ENCODE measurements at places on chromosomes 2 and 18.

- no peak for DNase-seq
Observed at GRCh38 chr18:33934258-33934657, 290.5 kb downstream of the NOL4 start.

GRCh38 chr18:78641689-78642231, 337.9 kb upstream of the SALL3 start:
- no peak for DNase-seq

GRCh38 chr18:70494524-70494923, 205.7 kb downstream of the SOCS6 start:
- no peak for DNase-seq

DNA sequence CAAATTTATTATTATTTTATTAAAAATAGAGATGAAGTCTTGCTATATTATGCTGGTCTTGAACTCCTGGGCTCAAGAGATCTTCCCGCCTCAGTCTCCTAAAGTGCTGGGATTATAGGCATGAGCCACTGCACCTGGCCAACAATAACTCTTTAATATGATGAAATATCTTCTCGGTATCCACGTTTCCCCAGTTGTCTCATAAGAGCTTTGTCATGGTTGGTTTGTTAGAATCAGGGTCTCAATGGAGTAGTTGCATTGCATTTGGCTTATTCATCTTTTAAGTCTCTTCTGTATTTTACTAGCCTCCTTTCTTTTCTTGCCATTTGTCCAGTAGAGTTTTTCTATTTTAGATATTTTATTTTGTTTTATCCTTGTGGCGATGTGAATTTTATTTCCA, 32.7 kb upstream of the DLX2 start:
- DNase-seq = no peak

GRCh38 chr2:144217853-144218633, 301.9 kb downstream of the ZEB2 start:
- no peak for DNase-seq

DNA sequence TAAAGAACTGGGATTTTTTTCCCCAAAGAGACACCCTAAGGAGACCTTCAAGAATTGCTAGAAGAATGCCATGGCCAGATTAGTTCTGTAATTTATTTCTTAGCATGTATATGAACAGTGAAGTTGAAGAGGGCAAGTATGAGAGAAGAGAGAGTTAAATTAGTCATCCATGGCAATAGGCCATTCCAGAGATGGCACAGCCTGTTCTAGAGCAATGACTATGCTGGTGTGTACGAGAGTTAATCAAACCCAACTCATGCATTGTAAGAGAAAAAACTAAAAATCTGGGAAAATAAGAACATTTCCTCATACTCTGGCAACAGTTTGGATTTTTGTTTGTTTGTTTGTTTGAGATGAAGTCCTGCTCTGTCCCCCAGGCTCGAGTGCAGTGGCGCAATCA, 112.1 kb upstream of the PIK3C3 start:
- DNase-seq = no peak

DNA sequence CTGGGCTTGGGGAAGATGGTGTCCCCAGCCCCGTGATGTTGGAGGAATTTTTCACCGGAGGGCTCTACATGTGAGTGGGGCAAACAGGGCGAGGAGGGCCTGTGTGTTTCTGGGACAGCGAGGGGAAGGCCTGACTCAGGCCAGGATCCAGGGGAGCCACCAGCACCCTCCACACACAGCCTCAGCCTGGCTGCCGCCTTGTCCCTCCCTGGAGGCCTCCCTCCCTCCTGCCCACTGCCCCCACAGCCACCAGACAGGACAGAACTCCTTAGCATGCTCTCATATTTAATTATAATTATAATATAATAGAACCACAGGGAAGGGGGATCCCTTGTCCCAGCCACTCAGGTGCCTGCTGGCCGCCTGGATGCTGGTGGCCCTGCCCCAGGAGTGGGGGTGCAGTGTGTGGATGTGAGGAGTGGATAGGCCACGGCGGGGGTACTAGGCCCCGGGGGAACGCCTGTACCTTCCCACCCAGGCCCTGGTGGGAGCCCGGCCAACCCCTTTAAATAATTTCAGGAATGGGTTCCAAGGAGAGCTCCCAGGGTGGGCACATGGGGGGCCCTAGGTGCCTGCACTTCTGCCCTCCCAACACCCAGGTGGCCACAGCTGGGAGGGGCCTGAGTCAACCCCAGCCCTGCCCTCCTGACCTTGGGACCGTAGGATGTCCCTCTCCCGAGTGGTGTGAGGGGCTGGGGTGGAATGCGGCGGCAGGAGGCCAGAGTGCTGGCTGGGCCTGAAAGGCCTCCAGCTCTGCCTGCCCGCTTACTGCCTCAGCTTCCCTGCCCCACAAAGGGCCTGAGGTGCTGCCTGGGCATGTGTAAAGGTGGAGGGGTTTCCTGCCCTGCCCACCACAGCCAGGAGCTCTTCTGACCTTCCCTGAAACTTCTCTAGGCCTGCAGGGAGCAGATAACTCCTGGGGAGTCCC, 8.8 kb downstream of the PDCD1 start:
- DNase-seq = no peak

DNA sequence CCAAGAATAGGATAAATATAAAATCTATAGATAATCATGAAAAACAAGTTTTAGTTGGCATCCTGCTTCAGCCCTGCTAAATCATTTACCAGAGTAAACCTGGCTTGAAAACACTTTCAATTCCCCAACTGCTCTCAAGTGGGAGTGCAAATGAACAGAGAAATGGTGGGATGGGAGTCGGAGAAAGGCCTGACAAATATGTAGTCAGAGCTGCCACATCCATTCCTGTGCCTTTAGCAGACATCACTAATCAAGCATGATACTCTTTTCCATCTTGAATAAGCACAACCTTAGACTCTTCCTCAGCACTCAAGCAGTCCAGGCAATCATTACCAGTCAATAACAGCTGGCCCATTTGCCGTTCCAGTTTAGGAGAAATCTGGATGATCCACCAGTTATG, 101.3 kb downstream of the ANKRD44 start:
- DNase-seq = no peak

GRCh38 chr18:59500765-59501164, 141.7 kb upstream of the LMAN1 start:
- no peak for DNase-seq

- DNase-seq = no peak
Observed at GRCh38 chr2:192146069-192147015, 48.4 kb downstream of the TMEFF2 start.

DNA sequence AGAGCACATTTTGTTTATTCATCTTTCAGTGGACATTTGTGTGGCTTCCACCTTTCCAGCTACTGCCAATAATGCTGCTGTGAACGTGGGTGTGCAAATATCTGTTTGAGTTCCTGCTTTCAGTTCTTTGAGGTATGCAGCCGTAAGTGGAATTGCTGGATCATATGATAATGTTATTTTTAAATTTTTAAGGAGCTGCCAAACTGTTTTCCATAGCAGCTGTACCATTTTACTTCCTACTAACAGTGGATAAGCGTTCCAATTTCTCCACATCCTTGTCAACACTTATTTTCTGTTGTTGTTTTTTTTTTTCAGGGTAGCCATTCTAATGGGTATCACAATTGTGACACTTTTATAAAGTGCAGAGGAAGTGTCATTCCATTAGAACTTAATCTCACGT, 162.5 kb downstream of the NCK2 start:
- no peak for DNase-seq

DNA sequence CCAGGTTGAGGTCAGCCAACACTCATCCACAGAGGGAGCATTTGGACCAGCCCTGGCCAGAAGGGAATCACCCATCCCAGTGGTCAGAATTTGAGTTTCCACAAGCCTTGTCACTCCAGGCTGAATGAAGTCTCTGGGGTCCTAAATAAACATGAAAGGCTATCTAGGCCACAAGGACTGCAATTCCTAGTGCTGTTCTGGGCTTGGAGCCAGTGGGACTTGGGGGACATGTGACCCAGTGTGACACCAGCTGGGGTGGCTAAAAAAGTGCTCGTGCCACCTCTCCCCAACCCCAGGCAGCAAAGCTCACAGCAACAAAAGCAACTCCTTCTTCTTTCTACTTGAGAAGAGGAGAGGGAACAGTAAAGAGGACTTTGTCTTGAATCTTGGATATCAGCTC, 91.7 kb downstream of the MDH1 start:
- no peak for DNase-seq

DNA sequence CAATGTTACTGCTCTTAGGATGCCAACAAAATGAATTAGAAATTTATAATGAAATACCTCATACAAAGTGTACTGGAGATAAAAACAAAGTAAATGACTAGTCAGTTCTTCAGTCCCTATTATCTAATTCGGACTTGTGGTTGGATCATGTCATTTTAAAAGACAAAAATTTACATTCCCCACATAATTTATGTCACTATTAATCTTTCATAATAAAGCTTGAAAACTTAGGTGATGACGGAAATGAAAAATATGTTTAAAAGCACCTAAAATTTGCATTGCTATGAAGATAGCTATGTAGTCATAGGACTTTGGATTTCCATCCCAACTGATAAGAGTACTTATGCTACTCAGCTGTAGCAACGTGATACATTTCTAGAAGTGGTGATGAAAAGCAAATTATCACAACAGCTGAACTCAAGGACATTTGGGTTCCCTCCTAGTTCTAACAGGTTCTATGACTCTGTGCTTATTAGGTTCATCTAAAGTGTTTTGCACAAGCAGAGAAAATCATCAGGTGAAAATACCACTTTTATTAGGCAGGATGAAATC, 58.4 kb downstream of the LRPPRC start:
- DNase-seq = no peak

DNA sequence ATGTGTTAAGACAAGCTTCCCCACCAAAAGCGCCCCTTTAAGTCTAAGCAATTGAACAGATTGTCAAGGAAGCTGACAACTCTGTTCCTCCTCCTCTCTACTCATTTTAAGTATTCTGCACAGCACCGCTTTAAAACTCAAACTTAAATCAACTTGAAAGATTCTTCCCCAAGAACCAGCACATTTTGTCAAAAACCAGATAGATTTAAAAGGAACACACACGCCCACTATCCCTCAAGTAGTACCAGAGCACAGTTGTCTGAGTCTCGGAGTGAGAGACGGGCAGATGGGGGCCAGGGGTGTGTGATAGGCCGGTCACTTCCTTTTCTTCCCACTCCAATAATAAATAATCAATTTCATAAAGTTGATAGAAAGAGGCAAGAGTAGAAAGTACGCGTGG, 67.7 kb upstream of the POU3F3 start:
- no peak for DNase-seq

DNA sequence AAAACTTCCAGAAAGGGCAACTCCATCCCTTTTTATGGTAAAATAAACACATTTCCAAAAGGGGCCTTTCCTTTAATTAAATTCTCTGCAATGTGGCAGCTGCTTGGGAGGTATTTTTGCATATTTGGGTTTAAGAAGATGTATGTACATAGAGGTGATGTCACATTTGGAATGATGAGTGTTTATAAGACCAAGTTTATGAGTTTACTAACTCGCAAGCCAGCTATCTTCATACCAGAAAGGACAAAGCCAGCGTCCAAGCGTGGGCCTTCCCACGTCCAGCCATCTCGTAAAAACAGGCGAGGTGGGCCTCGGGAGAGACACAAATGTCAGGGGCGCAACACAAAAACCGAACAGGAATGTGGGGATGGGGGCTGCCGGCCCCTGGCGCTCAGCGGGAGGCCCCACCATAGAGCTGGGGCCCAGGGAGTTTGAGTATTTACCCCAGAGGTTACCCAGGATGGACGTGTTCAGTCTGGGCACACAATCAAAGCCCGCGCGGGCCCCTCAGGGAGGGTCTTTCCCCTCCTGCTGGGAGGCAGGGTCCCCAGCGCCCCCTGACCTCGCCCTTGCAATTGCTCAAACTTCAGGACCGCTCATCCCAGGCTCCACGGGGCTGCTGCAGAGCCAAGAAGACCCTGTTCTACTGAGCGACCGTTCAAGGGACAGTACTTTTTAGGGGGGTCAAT, 137.3 kb downstream of the TWIST2 start:
- no peak for DNase-seq

DNA sequence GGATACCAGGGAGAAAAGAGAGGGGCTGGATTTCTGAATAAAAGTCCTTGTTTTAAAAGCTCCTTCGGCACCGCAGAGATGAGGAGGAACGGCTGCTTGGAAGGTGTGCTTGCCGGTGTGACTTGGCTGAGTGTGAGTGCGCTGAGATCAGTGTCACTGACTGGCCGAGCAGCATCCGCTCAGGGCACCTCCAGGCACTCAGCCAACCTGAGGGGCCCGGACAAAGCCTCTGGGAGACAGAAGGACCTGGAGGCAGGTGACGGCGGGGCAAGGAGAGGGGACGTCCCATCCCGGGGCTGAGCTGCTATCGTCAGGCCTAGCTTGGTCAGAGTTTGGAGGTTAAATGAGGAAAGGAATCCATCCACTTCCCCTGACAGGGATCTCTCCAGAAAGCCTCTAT, 16.8 kb upstream of the ALLC start:
- DNase-seq = no peak

DNA sequence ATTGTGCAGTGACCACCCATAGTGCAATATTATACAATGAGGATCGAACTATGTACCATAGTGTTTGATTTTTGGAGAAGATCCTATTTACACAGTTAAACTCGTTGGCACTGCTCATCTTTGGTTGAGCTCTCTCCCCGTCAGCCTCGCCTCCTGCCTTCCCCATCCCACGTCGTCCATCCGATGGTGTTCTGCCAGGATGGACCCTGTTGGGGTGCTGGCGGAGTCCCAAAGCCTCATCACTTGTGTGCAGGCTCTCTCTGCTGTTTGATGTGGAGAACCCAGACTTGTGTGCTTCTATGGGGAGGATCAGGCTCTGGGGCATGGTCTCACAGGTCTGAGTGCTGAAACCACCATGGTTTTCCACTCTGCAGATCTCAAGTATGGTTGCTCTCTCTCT, 85.4 kb downstream of the ITGB1BP1 start:
- no peak for DNase-seq

- DNase-seq = no peak
Observed at GRCh38 chr2:218569038-218569431, 396 bp downstream of the CNOT9 start.

- DNase-seq = no peak
Observed at GRCh38 chr2:106596844-106597243, 109.7 kb downstream of the CD8B2 start.

DNA sequence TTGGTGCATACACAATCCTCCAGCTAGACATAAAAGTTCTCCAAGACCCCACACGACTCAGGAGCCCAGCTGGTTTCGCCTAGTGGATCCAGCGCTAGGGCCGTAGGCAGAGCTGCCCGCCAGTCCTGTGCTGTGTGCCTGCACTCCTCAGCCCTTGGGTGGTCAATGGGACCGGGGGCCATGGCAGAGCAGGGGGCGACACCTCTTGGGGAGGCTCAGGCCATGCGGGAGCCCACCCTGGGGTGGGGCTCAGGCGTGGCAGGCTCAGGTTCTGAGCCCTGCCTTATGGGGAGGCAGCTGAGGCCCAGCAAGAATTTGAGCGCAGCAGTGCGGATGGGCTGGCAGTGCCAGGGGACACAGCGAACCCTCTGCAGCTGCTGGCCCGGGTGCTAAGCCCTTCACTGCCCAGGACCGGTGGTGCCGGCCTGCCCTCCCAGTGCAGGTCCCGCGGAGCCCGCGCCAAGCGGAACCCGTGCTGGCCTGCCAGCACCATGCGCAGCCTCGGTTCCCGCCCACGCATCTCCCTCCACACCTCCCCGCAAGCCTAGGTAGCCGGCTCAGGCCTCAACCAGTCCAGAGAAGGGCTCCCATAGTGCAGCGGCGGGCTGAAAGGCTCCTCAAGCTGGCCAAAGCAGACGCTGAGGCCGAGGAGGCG, 1566.6 kb upstream of the SLC39A10 start:
- DNase-seq = no peak
